ENCODE measurements at places on chromosomes 3 and 15.

DNA sequence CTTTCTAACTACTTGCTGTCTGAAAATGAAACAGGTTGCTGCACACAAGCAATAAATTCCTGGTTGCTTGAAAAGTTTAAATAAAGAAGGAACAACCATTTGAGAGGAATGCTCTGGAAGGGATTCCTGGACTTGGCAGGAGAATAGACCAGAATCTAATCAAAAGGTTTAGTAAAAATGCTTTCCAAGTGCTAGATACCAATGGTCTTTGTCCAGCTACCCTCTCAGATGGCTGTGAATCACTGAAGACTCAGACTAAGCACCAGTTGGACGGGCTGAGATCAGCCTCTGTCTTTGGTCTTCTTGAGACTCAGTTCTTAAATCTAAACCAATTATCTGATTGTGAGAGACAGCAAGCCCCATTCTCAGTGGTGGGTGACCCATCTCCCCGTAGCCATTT lies 27.7 kb upstream of the LPP start:
- no peak for ATAC-seq

DNA sequence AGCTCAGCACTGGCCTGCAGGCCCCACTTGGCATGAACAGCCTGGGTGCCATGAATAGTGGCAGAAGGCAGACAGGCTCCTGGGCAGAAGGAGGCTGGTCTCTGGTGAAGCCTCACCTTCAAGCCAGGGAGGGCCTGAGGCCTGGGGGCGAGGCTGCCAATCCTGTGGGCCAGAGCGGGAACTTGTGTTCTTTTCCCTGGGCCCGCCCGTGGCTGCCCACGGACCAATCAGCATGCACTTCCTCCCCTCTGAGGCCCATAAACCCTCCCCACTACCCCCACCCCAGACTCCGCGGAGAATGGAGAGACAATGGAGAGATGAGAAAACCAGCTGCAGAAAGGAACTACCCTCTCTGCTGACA lies 283.8 kb upstream of the ROBO1 start:
- no peak for ATAC-seq

DNA sequence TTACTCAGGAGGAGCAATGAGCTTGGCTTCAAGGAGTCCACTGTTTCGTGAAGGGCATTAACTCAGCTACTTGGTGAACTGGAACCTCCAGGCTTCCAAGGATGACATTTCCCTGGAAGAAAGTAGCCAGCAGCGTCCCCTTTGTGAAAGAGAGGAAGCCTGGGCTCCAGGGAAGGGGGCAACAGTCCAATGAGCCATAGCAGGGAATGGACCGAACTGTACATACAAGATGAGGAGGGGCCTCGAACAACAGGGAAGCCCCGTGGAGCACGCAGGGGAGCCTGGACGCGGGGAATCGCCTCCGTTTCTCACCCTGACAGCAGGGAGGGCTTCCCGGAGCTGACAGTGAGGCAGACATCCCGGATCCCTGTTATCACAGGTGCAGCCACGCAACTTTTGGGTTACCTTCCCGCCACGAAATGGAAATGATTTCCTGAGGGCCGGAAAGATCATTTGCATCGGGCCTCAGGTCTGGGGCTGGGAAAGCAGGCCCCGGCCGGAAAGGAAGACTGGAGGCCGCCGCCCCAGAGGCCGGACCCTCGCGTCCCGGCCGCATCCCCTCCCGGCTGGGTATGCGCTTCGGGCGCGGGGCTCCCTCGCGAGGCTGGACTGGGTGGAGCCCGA lies 475 bp upstream of the SPINT1 start:
- ATAC-seq = no peak

DNA sequence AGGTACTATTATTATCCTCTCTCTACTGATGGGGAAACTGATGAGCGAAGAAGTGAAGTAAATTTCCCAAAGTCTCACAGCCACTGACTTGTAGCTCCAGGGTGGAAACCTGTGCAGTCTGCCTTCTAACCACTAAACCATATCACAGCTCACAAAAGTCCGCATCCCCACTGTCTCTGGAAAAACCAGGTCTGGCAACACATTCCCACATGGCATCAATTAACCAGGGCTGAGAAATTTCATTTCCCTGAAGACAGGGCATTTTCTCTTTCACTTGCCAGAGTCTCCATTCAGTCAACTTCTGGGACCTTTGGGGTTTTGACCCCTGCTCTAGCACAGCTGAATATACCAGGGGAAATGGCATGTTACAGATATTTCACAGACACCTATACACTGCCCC lies 26.5 kb downstream of the FBXO40 start:
- ATAC-seq = no peak
